ENCODE measurements at places on chromosomes 16 and 17.

DNA sequence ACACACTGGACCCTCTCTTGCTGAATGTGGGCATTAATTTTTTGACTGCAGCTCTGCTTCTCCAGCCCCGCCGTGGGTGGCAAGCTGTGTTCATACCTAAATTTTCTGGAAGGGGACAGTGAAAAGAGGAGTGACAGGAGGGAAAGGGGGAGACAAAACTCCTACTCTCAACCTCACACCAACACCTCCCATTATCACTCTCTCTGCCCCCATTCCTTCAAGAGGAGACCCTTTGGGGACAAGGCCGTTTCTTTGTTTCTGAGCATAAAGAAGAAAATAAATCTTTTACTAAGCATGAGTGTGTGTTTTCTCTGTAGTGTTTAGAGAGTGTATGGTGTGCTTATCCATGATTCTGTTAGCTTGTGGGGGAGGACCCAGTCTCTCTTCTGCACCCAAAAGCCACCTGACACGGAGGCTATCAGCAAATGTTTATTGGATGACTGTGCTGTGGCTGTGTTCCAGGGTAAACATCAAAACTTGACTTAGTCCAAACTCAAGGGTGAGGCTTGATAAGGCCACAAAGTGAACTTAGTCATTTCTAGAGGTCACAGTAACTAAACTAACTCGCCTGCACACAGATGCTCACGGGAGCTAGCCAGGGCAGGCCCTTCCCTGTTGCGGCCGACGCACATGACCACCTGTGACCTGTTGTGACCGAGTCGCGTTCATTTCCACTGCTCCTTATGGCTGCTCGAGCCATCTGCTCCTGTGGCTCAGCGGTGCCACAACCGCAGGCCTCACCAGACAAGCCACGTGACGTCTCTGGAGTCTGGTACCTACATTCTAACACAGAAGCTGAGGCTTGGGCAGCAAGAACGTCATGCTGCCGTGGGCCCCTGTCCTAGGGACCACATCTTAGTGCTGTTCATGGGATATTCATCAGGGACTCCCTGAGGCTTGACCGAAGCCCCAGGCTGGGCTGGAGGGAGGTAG, 9.8 kb upstream of the MED11 start:
- no peak for DNase-seq

- DNase-seq: no peak
Observed at GRCh38 chr17:51481370-51481769, 221.0 kb downstream of the UTP18 start.

DNA sequence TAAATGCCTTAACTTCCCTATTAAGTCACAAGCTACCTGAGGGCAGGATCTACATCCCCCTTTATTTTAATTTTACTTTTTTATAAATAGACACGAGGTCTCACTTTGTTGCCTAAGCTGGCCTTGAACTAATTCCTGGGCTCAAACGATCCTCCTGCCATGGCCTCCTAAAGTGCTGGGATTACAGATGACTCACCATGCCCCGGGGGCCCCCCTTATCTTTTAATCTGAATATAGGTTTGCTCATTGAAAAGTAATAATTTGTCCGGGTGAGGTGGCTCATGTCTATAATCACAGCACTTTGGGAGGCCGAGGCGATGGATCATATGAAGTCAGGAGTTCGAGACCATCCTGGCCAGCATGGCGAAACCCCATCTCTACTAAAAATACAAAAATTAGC, 14.2 kb downstream of the ETV4 start:
- DNase-seq: no peak

GRCh38 chr17:29293890-29294579, at the start of gene NUFIP2:
NUFIP2 (minus strand) TSS chr17:29294148; CDS start chr17:29294059, 89 bp downstream.
- peak; percentile 97 for DNase-seq

GRCh38 chr16:73190688-73191659, 143.0 kb upstream of the ZFHX3 start:
- no peak for DNase-seq

- DNase-seq: peak; percentile 86
Observed at GRCh38 chr17:9389111-9389527, 186.5 kb downstream of the STX8 start.

GRCh38 chr16:726438-727290, at the start of the genes CCDC78 and HAGHL:
CCDC78 (minus strand) TSS chr16:726443; CDS start chr16:726367, 76 bp downstream.
HAGHL (plus strand) TSS chr16:727106; CDS start chr16:727510, 404 bp downstream.
- DNase-seq: no peak

- DNase-seq: no peak
Observed at GRCh38 chr17:4170639-4171280, 27.8 kb downstream of the CYB5D2 start.

DNA sequence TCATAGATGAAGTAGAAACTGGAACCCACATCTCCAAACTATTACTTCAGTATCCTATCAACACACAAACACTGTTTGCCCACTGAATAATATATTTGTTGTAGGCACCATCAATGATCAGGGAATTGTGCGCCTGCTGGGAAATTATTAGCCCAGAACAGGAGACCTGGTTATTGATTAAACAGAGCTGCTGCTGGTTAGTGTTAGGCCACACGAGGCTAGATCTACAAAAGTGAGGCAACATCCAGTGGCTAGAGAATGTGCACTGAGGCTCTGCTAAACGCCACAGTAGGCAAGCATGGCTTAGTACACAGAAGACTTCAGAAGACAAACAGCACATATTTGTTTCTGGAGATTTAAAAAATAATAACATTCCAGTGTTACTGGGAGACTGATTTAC, 11.0 kb downstream of the ABHD15 start:
- no peak for DNase-seq

GRCh38 chr17:46984892-46985291, 5.8 kb upstream of the RPRML start:
- DNase-seq: no peak

- DNase-seq: no peak
Observed at GRCh38 chr16:48133455-48134211, 22.2 kb downstream of the ABCC12 start.

GRCh38 chr17:43949781-43950180, 4.0 kb downstream of the PYY start:
- no peak for DNase-seq

DNA sequence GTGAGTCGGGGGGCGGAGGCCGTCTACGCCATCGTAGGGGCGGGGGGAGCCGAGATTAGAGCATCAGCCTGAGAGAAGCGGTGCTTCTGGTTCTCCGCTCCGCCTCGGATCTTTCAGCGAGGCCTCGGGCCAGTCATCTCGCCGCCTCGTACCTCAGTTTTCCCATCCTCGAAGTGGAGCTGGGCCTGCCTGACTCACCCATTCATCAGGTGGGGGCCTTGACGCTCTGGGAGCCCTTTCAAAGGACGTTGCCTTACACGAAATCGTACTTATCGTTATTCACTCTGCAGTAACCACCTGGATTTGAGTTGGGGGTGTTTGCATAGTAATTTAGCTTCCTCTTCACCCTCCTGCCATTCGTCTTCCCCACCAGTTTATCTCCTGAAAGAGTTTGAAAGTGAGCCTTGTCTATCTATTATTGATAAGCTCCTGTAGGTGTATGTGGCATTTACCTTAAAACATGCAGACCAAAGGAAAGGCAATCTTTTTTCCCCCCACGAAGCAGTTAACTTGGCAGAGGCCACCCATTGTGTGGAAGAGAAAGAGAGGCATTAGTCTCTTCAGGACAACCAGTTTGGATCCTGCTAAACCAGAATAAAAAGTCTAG, 674 bp downstream of the TAF15 start:
- no peak for DNase-seq

- no peak for DNase-seq
Observed at GRCh38 chr17:17612085-17613022, 20.8 kb upstream of the PEMT start.

DNA sequence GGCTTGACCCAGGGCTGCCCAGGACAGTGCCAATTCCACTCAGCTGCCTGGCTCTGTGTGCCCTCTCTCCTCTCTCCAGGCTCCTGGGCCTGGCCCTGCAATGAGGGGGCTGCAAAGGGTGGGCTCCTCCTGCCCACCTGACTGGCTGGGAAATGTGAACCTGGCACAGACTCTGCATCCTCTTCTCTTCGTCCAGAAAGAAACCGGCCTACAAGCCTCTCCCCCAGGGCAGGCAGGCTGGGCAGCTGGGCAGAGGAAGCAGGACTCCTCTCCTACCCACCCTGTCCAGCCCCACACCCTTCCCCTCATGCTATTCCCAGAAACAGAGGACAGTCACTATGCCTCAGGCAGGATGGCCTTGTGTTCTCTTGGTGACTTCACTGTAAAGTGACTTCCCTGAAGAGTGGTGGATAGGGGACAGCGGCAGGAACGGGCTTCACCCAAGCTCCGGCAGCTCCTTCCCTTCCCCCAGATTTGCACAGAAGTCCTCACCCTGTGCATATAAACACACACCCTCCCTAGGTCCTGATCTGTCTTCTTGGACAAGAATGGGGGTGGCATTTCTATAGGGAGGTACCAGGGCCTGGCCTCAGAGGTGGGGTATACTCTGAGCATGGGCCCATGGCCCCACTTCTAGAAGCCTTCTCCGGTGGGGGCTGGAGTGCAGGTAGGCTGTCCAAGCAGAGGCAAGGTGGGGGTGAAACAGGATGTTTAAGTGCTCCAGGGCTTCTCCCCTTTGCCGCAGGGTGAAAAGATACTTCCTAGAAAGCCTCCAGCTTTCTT, 4.9 kb upstream of the STAT5A start:
- no peak for DNase-seq

GRCh38 chr17:79501910-79502309, 108.9 kb downstream of the RBFOX3 start:
- DNase-seq: no peak

- no peak for DNase-seq
Observed at GRCh38 chr16:1551166-1551565, 17.7 kb downstream of the TMEM204 start.
